AG08396 (cell line): ENCODE measurements at places on chromosomes 16 and 17.

- DNase-seq, result no peak
These were observed 37.9 kb downstream of the ELAC2 start for GRCh38 chr17:12979826-12980500.

DNA sequence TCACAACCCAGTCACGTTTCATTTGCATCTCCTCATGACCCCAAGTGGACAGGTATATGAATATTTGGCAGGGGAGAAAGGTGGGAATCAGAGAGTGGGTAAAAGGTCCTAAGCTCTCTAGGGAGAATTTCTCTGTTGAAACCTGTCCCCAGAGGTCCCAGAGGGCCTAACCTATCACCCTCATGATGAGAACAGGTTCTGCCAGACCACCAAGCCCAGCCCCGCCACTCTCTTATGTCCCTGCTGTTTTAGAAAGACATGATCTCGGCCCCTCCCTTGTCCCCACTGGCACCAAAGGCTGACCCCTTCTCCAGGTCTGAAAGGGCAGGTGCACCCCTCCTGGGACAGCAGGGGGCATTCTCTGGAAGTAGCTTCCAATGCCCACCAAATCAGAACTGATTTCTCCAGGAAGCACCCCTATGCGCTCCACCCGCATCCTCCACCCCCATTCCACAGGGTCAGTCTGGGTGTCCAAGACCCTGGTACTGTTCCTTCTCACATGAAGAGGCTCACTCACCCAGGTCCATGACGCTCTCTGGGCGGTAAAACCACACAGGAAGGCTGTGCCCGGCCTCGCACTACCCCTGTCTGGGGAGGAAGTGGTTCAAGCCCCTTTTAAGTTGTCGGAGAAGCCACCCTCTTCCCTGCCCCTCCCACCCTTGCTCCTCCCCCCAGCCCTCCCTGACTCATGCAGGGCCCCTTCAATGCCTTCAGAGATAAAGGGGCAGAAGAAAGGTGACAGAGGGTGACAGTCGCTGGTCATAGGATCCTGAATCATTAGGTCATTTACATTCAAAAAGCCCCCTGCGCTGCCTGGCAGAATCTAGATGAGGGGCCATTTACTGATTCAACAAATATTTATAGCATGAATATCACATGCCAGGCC, at the start of gene CCR7:
CCR7 (minus strand) TSS at position 590 of the 886 bp plus-strand sequence; CDS start at position 527, 63 bp downstream.
- no peak for DNase-seq

- no peak for DNase-seq
These were observed 41.1 kb downstream of the MYO18A start for GRCh38 chr17:29138971-29139691.

- DNase-seq, result peak; percentile 9
These were observed 23.9 kb upstream of the CCL1 start for GRCh38 chr17:34386697-34387550.

- DNase-seq, result peak; percentile 100
These were observed at the start of gene DEXI for GRCh38 chr16:10942352-10943063. Gene DEXI (minus strand): TSS chr16:10942468. CDS start chr16:10942005, 463 bp downstream.

GRCh38 chr17:5870231-5870953, 199.8 kb upstream of the WSCD1 start:
- no peak for DNase-seq

DNA sequence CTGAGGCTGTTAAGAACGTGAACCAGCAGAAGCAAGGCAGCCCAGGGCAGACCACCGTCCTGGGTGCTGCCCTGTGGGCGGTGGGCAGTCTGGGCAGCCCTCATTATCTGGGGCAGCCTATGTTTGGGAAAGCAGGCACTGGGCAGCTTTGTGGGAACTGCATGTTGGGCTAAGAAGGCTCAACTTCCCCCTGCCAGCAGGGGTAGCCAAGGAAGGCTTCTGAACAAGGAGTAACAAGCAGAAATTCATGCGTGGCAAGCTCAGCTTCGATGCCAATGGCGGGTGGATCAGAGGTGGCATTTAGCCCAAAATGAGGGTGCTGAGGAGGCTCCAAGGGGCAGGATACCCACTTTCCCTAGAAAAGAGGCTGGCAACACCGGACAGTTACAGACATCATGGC, 42.7 kb upstream of the METRNL start:
- no peak for DNase-seq

- no peak for DNase-seq
These were observed 116.5 kb downstream of the HS3ST3B1 start for GRCh38 chr17:14417336-14417735.

GRCh38 chr17:52660692-52661091, 502.2 kb upstream of the CA10 start:
- no peak for DNase-seq

- no peak for DNase-seq
These were observed 46.8 kb downstream of the SOX9 start for GRCh38 chr17:72167593-72167992.
